GM03348 (cell line): ENCODE measurements at places on chromosomes 2 and 18.

GRCh38 chr2:109711230-109712122 lies 82.6 kb upstream of the RGPD5 start:
- no peak for DNase-seq

DNA sequence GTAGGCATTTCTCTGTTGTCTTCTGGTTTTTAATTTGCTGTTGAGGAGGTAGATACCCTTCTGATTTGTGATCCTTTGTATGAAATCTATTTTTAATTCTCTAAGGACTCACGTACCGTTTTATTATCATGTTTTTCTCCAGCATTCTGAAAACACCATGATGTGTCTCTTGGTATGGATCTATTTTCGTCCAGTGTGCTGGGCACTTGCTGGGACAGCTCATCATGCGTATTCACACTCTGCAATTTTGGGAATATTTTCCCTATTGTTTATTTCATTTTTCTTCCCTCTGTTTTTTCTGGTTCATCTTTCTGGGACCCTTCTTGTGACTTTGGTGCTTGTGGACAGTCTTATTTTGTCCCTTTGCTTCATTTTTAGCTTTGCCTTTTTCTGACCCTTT lies 21.9 kb downstream of the RPIA start:
- no peak for DNase-seq

- peak; percentile 54 for DNase-seq
These were observed 135.9 kb upstream of the ARL4C start for GRCh38 chr2:234632527-234633391.

GRCh38 chr2:120509213-120509815 lies 163.4 kb downstream of the INHBB start:
- no peak for DNase-seq

DNA sequence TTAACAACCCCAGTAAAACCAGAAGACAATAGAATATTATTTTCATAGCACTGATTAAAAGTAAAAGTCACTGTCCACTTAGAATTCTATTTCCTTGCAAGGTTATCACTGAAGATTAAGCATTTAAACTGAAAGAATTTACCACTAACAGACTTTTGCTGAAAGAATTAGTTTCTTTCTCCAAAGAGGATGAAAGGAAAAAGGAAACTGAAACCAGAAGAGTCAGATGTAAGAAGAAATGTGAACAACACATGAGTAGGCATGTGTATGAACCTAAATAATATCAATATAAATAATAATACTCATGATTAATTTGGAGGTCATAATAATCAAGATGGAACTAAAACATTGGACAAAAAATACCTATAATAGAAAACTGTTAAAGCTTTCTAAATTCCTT lies 82.4 kb upstream of the KLHL29 start:
- no peak for DNase-seq

DNA sequence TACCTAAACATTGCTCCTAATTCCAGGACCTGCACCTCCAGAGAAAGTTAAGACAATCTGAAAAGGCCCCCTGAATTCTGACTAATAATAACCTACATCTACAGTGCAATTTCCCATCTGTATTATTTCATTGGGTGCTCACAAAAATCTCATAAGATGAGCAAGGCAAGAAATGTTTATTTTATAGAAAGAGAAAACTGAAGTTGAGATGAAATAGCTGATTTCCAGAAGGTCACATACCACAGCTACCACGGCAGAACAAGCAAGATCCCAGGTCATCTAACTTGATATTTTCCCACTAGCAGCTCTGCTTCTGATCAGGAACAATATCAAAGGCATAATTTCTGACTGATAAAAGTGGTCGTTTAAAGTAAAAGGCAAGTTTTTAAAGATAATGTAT lies 105.8 kb upstream of the COL5A2 start:
- no peak for DNase-seq

DNA sequence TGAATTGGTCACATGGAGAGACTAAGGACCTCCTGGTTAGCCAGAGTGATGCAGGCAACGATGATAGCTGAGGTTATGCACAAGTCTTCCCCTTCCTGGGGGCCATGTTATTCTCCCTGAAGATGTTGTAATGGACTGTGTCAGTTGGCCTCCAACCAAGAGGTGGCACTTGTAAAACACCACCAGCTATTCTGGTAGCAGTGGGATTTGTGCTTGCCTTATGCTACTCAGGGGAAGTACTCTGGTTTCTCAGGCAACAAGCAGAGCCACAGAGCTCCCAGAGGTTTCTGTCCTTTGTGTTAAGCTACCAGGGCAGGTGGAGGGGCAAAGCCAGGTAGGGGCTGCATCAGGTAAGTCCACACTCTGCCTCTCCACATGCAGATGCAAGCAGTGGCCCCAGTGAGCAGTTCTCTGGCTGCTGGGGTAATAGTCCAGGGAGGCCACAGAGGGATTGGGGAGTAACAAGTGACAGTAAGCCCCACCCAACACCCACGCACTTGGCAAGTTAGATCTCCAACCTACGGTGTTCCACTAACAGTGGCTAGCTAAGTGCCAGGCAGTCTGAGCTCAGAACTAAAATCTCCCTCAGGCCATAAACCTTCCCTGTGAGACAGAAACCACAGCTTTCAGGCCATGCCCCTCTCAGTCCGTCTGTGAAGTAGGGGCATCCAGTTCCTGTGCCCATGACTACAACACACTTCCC lies 99.7 kb downstream of the RND3 start:
- peak; percentile 7 for DNase-seq

DNA sequence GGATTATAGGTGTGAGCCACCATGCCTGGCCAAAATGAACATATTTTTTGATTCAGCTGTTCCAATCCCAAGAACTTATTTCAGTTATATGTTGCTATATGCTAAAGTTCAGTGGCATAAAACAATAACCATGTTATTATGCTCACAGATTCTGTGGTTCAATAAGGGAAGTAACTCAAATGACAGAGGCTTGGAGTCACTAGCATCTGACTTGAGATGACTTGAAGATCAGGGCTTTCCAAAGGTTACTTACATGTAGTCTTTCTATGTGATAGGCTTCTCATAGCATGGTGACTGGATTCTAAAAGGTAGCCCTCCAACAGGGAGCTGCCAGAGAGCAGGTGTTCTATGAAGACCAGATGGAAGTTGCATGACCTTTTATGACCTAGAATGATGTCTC lies 17.2 kb downstream of the CLK1 start:
- no peak for DNase-seq

- peak; percentile 69 for DNase-seq
These were observed 388.0 kb upstream of the SYT4 start for GRCh38 chr18:43665105-43665788.

DNA sequence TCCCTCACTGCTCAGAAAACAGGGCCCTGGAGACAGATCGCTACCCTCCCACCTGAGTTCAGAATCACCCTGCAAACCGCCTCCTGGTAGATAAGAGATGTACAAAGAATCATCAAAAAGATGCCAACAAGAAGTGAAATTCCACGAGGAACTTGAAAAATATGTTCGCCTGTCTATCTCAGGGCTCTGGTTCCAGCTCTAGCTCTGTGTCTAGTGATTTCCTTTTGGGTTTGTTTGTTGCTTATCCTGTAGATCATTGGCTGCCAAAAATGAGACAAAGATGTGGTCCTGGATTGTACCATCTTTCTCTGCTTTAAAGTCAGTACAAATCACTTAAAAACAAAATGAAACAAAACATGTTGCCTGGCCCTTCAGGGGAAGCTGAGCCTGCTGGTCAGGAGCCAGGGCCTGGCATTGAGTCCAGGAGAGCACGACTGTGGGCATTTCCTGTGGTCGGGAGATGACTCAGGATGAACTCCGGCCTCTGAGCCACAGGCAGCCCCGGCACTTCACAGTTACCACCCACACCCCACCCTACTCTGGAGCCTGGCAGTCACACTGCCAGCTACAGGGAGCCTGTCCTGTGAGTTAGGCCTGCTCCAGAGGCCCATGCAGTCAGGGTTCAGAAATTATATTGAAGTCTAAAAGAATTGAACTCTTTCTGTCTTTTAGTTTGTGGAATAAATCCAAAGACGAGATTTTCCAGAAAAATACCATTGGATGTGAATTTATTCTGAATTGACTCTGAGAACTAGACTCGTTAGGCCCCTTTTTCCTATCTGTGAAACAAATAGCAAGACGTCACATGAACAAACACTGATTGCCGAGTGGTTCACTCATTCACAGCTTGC lies 8.0 kb upstream of the ITGB6 start:
- DNase-seq: peak; percentile 93

DNA sequence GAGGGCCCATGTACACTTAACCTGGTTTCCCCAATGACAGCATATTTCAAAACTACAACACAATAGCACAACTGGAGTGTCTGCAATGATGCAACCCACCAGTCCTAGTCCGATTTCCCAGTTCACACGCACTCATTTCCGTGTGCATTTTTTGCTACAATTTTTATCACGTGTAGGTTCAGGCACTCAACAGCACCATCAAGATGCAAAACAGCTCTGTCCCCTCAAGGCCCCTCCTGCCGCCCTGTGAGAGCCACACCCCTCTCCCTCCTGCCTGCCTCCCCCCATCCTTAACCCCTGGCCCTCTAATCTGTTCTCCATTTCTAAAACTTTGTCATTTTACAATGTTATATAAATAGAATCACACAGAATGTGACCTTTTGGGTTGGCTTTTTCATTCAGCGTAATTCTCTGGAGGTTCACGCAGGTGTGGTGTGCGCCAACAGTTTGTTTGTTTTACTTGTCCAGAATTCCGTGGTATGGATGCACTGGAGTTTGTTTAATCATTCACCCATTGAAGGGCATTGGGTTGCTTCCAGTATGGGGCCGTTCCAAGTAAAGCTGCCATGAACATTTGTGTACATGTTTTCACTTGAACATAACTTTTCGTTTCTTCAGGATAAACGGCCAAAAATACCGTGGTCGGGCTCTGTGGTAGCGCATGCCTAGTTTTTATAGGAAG lies 8.4 kb downstream of the KCNIP3 start:
- DNase-seq: no peak

- no peak for DNase-seq
These were observed 276.1 kb upstream of the PKDCC start for GRCh38 chr2:41771710-41772109.

DNA sequence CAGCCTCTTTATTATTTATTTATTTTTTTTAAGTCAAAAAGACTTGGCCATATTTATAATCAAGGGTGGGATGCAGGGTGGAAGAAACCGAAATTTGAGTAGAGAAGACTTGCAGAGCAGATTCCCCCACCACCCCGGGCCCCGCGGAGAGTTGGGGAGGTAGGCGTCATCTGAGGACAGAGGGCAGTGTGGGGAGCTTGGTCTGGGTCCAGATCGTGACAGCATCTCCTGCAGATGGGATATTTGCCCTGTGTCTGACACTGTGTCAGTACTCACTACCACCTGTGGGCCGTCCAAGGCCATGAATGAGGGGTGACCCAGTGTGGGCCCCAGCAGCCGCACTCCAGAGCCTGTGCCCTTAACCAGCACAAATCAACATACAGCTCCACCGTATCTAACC lies 10.5 kb upstream of the PRELID3A start:
- DNase-seq: no peak

DNA sequence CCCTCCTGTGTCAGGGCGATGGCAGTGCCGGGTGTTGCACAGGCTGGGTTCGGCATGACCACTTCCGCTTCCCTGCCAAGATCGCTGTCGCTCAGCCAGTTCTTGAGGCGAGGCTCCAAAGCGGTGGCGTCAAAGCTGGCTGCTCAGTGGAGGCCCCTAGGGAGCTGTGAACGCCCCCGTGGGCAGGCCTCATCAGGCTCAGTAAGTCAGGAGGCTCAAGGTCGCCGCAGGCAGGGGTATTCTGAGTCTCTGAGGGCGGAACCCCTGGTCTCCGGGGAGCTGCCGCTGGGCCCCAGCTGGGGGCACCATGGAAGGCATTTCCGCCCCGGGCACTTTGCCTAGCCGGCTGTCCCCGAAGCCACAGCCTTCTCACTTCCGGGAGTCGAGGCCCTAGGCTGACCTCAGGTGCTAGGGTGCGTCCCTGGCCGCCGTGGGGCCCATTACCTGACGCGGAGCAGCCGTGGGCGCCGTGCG lies 210.4 kb downstream of the SOCS6 start:
- no peak for DNase-seq

DNA sequence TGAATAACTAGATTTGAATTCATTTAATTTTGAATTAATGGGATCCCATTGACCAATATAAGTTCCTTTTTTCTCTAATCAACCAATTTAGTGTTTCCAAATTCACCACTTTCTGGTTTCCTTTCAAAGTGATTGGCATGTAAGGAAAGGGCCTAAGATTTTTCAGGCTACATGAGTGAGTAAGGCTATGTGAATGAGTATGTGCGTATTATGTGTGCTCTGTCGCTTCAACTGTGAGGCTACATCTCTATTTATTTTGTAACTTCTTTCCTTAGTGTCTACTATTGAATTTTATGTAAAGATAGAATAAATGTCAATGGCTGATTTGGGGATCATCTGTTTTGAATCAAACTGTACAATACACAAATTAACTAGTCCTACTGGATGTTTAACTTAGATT lies 110.6 kb downstream of the ABCA12 start:
- DNase-seq: no peak

DNA sequence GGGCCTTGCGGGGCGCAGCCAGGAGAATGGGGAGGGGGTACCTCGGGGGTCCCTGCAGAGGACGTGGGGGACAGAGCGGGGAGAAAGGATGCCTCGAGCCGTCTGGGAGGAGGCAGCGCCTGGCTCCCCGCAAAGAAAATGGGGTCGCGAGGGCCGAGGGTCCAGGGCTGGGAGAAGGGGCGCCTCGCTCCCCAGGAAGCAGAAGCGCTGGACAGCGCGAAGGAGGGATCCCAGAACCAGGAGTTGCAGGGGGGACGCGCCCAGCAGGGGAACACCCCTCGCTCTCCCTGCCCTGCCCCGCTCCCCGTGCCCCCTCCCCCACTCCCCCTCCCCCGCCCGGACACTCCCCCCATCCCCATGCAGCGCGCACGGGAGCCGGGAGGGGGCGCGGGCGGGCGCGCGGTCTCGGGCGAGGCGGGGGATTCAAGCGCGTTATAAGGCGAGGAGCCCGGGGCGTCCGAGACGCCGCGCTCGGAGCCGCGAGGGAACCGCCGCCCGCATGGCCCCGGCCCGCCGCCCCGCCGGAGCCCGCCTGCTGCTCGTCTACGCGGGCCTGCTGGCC lies at the start of gene ERFE:
Gene ERFE (plus strand): TSS at position 462 of the 562 bp plus-strand sequence. CDS start 38 bp downstream, at position 500.
- DNase-seq: peak; percentile 89

DNA sequence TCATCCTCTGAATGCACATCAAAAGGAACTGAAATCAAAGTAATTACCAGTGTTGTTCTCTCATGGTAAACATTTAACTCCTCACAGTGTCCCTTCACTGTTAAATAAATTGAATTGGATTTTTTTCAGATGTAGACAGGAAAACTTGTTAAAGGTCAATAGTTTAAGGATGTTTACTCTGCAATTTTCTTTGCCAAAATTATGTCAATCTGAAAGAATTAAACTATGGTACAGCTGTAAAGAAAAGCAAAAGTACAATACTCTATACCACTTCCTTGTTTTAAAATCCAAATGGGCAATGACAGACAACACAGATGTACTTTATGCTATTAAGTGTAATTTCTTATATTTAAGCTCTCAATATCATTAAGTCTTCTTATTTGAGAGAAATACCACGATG lies 153.2 kb downstream of the WDPCP start:
- DNase-seq: no peak

DNA sequence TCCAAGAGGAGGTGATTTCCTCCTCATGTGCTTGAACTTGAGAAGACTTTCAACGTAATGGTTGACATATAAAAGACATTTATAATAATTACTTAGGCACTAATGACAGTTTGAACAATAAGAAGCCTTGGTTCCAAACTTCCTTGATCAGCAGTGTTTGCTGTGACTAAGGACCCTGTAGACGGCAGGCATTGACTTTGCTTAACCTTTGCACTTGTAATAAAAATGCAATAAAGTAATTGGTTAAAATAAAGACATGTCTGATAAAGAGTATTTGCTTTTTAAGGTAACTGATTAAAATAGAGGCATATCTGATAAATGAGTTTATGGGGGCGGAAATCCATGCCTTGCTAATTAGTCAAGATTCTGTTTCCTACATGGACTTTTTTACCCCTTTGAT lies 82.2 kb upstream of the ST8SIA3 start:
- DNase-seq: no peak
